ENCODE measurements at places on chromosomes 6 and 20.

DNA sequence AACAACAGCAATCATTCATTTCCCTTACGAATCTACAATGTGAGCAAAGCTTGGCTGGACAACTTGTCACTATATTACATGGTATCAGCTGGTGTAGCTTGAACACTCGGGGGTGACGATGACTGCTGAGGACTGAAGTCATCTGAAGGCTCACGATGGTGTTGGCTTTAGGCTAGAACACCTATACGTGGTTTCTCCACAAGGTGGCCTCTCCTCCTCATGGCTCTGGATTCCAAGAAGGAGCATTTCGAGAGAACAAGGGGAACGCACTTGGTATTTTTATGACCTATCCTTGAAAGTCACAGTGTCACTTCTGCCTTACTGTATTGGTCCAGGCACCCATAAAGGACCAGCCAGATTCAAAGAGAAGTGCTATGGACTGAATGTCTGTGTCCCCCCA is 37.5 kb upstream of the ADGRF1 start:
- no peak for DNase-seq

- DNase-seq, result no peak
Measured at GRCh38 chr6:109369728-109370127, 12.5 kb downstream of the CD164 start.

DNA sequence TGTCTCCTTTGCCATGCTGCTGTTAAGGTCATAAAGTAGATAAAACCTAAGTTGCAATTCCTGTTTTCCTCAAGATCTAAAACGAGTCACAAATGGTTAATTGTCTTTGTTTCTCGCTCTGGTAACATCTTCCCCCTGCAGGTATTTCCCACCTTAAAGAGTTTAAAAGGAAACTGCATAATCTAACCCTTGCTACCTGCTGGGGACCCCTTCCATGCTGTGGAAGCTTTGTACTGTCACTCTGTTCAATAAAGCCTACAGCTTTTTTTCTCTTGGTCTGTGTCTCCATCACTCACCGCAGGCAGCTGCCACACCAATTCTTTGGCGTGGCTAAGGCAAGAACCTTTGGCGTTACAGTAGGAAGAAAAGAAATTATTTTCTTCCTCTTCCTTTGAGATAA is 117.7 kb upstream of the GJE1 start:
- DNase-seq, result no peak

DNA sequence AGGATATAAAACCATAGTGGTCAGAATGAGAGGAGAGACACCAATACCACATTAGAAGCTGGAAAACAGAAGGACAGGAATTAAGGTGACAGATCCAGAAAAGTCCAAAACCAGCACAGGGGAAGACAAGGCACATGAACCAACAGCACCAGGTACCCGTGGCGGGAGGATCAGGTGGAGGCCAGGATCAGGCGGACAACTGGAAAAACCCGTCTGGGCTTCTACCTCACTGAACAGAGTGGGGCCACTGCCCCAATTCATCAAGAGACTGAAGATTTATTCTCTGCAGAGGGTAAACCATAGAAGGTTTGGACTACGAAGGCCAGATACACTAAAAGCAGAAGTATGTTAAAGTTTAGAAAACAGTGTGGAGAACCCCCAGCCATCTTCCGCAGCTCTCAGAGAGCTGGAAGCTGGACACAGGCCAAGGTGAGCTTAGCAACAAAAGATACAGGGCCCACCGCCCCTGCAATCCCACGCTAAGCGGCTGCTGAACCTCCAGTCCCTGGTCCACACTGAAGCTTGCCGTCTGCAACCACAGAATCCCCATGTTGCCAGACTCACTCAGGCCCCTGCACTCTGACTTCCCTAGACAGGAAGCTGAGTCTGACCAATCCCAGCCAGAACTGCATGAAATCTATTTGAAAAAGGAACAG is 29.9 kb downstream of the ABHD12 start:
- no peak for DNase-seq

DNA sequence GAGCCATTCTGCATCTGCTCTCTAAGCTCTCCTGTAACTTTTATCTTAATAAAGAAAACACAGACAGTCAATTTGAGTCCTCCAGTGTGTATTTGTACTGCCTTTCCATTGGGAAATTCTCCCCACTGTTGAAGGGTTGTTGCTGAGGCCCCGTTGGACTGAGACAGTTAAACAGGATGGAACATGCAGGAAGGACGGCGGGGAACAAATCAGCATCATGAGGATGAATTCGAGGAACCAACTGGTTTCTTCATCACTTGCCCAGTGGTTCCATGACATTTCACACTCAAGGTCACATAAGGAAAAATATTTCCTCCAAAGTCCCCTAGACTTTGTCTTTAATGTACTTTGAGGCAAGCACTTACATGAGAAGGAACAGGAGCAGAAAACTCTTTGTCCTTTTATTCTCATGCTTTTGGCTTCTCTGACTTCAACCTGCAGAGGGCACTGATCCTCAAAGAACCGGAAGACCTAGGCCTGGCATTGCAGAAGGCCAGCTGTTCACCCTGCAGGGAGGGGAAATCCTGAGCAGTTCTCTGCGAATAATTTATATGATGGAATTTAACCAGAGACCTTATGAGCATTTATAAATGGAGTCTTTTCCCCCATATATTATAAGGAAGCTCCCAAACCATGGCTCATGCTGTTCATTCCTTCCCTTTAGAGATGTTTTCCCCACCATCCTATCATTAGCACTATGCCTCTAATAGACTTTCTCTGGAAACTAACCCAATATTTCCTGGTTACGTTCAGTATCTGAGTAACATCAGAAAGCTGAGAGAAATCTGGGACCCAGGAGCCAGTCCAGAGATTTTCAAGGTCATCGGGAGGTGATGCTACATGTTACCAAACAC is 55.2 kb upstream of the ADGRF1 start:
- peak; percentile 92 for DNase-seq

DNA sequence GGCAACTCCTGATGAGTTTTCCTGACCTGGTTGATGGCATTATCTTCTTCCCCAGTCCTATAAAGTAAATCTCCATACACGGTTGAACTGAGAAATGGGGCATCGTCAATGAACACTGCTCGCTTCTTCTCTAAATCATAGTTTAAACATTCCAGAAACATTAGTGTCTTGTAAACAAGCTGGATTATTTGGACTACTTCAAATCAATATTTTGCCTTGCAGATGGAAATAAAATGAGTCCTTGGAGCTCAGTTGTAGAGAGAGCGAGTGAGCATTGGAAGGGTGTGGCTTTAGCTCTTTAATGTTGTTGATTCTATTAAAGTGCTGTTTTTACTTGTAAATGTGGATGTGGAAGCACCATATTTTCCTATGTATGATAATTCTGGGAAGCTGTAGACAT is 18.4 kb downstream of the C6orf89 start:
- DNase-seq, result no peak

Data from G401 (cell line).